ENCODE measurements at places on chromosomes 11 and 22. TPM values are rescaled to one million over a fixed set of nuclear protein-coding genes. Genes with fewer than 3 reads are reported as not detected.
A peak's percentile ranks its signal among the peaks of the same experiment; 100 is the strongest.

Gene NCAM1
- total RNA-seq, result 10.2 TPM

Gene CTSF
- 38.3 TPM for total RNA-seq

Gene NELL1
- total RNA-seq, result 0.88 TPM

Gene PYGM
- 11.5 TPM for total RNA-seq

Gene MS4A15
- not detected for total RNA-seq

Gene CFAP300
- 5.4 TPM for total RNA-seq

Gene ABTB2
- total RNA-seq, result 11.4 TPM

Gene FAT3
- 14.8 TPM for total RNA-seq

Gene PGA4
- 1.3 TPM for total RNA-seq

Gene LRRC4C
- total RNA-seq, result 1.9 TPM

Gene KCNK7
- total RNA-seq, result 1.3 TPM

Gene FAM111B
- total RNA-seq, result 0.87 TPM

Gene VEGFB
- 131 TPM for total RNA-seq

DNA sequence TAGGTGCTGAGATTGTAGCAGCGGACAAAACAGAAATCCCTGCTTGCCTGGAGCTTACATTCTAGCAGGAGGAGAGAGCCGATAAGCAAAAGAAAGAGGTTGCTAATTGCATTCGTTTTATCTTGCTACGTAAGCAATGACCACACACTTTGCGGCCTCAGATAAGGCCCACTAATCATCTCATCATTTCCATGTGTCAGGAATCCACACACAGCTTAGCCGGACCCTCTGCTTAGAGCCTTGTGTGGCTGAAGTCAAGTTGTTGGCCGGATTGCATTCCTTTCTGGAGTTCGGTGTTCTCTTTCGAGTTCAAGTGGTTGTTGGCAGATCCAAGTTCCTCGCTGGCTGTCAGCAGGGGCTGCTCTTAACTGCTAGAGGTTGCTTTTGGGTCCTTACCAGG is 101.6 kb downstream of the CHST1 start:
- H3K4me1 ChIP-seq, result no peaks in the 10 kb centered on the region
- H3K4me3 ChIP-seq, result no peak overlapping the region
- no peaks in the 10 kb centered on the region for H3K36me3 ChIP-seq
- DNase-seq, result no peak
- H3K27ac ChIP-seq, result no peak overlapping the region
- H3K27me3 ChIP-seq, result no peaks in the 10 kb centered on the region

DNA sequence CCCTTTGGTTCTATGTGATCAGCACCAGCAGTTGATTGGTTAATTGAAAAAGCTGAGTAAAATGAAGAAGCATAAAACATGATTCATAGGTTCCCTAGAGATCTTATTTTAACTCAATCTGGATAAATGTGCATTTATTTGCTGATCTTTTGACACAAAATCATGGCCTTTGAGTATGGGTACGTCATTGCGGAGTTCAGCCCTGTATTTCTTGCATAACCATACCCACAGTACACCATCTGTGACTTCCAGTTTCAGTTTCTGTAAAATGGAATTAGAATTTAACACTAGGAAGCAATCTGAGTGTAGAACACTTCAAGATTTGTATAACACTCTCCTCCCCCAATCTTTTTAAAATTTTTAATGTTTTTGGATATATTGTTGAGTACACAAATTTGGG is 358.2 kb downstream of the DDX10 start:
- H3K4me1 ChIP-seq, result no peaks in the 10 kb centered on the region
- no peaks in the 10 kb centered on the region for H3K36me3 ChIP-seq
- no peak overlapping the region for H3K27ac ChIP-seq
- no peak for DNase-seq
- no peak overlapping the region for H3K4me3 ChIP-seq
- no peaks in the 10 kb centered on the region for H3K27me3 ChIP-seq

GRCh38 chr11:102010776-102011494 is 36.3 kb upstream of the CFAP300 start:
- no peaks in the 10 kb centered on the region for H3K36me3 ChIP-seq
- H3K27me3 ChIP-seq, result no peaks in the 10 kb centered on the region
- peak overlapping the region; percentile 79 for H3K27ac ChIP-seq
- no peak overlapping the region for H3K4me3 ChIP-seq
- no peaks in the 10 kb centered on the region for H3K4me1 ChIP-seq

DNA sequence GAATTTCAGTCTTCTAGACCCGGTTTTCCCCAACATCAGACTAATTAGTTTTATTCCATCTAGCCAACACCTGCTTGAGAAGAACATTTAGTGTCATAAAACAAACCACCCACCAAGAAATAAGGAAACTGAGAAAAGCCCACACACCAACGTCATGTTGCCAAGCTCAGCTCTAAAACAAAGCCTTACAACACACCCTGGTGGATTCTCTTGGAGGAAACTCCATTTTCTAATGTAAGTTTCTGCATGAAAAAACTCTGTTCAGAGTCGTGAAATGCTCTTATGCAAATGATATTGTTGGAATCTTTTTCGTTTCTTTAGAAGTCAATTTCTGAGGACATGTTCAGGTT is 105.0 kb upstream of the RAG2 start:
- H3K36me3 ChIP-seq, result no peaks in the 10 kb centered on the region
- no peak for DNase-seq
- H3K4me3 ChIP-seq, result no peak overlapping the region
- no peaks in the 10 kb centered on the region for H3K4me1 ChIP-seq
- no peak overlapping the region for H3K27ac ChIP-seq
- H3K27me3 ChIP-seq, result no peaks in the 10 kb centered on the region

DNA sequence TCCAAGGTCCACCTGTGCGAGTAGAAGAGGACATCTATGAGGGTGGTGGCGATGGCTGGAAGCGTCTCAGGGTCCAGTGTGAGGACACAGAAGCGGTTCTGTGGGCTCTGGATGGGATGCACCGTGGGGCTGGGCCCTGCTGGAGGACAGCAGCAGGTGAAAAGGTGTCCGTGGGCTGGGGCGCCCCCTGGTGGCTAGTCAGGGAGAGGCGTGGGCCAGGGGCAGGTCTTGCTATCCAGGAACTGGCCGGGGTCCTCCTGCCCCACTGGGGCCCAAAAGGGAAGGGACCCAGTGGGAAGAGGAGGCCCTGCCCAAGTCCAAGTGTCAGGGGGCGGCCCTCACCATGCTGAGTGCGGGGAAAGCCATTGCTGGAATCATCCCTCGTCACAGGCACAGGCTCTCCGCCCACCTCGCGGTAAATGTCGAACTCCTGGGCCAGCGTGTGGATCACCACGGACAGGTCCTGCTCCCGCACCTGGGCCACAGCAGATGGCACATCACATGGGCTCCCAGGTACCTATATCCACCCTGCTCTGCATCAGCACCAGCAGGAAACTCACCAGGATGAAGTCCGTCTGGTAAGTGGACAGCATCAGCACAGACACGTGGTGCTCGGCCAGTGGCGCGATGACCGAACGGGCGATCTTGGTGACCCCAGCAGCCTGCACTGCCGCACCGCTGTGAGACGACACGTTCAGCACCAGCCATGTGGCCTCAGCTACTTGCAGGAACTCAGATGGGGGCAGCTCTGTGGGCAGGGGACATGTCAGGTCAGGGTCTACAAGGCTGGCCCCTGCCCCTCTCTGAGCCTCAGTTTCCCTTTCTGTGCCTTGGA is 2.3 kb downstream of the CASTOR1 start:
- DNase-seq, result peak; percentile 83
- peaks cover 2% of the 10 kb centered on the region for H3K36me3 ChIP-seq
- H3K4me1 ChIP-seq, result no peaks in the 10 kb centered on the region
- H3K27ac ChIP-seq, result no peak overlapping the region
- no peak overlapping the region for H3K4me3 ChIP-seq

GRCh38 chr11:134231958-134232659 is 7.6 kb downstream of the VPS26B start:
- H3K4me1 ChIP-seq, result no peaks in the 10 kb centered on the region
- no peak overlapping the region for H3K4me3 ChIP-seq
- no peak overlapping the region for H3K27ac ChIP-seq
- H3K27me3 ChIP-seq, result no peaks in the 10 kb centered on the region
- no peak for DNase-seq

DNA sequence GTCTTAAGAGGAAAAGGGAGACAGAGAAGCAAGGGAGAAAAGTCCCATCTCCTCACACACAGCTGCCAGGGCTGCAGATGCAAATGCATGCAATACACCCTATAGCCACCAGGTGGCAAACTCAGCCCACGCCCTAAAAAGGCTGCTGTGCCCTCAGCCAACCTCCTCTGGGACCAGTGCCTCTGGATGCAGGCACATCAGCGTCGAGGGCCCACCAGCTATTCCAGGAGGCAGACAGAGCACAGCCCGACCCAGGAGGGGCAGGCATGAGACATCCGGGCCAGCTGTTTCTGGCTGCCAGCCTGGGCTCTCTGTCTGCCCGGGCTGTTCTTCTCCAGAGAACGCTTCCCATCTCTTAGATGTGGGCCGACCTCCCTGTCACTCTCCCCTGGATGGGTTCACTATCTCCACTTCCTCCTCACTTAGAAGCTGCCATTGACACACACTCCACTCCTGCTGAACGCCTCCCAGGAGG is 39.7 kb downstream of the TPBGL start:
- H3K36me3 ChIP-seq, result no peaks in the 10 kb centered on the region
- no peak overlapping the region for H3K4me3 ChIP-seq
- no peak overlapping the region for H3K27ac ChIP-seq

DNA sequence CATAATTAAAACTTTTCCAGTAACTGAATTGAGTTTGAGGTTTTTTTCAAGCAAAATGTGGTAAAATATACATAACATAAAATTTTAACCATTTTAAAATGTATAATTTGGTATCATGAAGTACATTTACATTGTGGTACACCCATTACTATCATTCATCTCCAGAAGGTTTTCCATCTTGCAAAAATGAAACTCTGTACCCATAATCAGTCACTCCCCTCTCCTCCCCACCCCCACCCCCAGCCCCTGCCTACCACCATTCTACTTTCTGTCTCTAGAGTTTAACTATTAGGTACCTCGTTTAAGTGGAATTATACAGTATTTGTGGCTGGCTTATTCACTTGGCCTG is 63.7 kb downstream of the MICAL2 start:
- H3K4me3 ChIP-seq, result no peak overlapping the region
- no peak for DNase-seq
- H3K4me1 ChIP-seq, result no peaks in the 10 kb centered on the region
- peaks cover 4% of the 10 kb centered on the region for H3K36me3 ChIP-seq

- no peak overlapping the region for H3K27ac ChIP-seq
- DNase-seq, result peak; percentile 87
- no peak overlapping the region for H3K4me3 ChIP-seq
- peaks cover 2% of the 10 kb centered on the region for H3K36me3 ChIP-seq
Measured at GRCh38 chr22:17910561-17911311, 113.6 kb downstream of the MICAL3 start.

DNA sequence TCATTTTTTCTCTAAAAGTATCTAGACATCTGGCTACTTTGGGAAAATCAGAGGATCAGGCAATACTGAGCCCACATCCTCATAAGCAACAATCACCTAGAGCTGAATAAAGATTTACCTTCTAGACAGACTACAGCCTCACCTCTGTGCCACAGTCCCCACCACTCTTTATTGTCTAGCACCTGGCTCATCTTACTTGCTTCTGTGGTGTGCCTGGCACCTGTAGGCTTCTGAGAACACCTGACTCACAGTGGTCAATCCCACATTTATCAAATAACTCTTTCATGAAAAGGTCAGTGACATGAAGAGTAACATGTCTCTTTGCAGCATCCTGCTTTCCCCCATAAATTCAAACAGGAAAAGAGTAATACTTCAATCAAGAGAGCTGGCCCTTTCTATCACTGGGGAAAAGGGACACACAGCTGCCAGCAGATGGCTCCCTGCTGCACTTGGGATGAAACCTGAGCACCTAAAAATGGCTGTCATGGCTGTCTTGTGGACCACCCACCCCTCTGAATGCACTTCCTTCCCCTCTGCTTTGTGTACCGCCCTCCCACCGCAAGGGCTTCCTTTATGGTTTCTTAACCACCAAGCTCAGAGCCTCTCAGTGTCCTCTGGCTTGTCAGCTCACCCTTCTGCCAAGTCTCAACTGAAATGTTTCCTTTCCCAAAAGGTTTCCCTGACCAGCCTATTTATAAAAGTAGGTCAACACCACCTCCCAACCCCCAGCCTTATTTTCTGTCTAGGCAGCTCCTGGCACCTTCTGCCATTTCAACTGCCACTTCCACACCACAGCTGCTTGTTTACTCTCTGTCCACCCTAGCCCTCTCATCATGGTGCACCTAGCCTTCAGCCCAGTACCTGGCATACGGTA is 9.3 kb downstream of the TFIP11 start:
- H3K27ac ChIP-seq, result peak overlapping the region; percentile 9
- no peaks in the 10 kb centered on the region for H3K4me1 ChIP-seq
- H3K4me3 ChIP-seq, result no peak overlapping the region
- no peaks in the 10 kb centered on the region for H3K27me3 ChIP-seq
- DNase-seq, result no peak
- H3K36me3 ChIP-seq, result peaks cover 14% of the 10 kb centered on the region

GRCh38 chr22:21707677-21708076 is 27.9 kb downstream of the YPEL1 start:
- no peak overlapping the region for H3K4me3 ChIP-seq
- no peak overlapping the region for H3K27ac ChIP-seq
- H3K4me1 ChIP-seq, result no peaks in the 10 kb centered on the region
- no peak for DNase-seq
- H3K36me3 ChIP-seq, result no peaks in the 10 kb centered on the region
- no peaks in the 10 kb centered on the region for H3K27me3 ChIP-seq

GRCh38 chr11:78796956-78797355 is 222.3 kb upstream of the NARS2 start:
- no peak for DNase-seq
- H3K4me3 ChIP-seq, result no peak overlapping the region
- H3K36me3 ChIP-seq, result no peaks in the 10 kb centered on the region
- no peak overlapping the region for H3K27ac ChIP-seq
- no peaks in the 10 kb centered on the region for H3K27me3 ChIP-seq
- H3K4me1 ChIP-seq, result no peaks in the 10 kb centered on the region

GRCh38 chr11:107929611-107930200 is 1.5 kb downstream of the RAB39A start:
- H3K36me3 ChIP-seq, result no peaks in the 10 kb centered on the region
- no peak overlapping the region for H3K4me3 ChIP-seq
- no peaks in the 10 kb centered on the region for H3K4me1 ChIP-seq
- no peak for DNase-seq
- H3K27ac ChIP-seq, result no peak overlapping the region

DNA sequence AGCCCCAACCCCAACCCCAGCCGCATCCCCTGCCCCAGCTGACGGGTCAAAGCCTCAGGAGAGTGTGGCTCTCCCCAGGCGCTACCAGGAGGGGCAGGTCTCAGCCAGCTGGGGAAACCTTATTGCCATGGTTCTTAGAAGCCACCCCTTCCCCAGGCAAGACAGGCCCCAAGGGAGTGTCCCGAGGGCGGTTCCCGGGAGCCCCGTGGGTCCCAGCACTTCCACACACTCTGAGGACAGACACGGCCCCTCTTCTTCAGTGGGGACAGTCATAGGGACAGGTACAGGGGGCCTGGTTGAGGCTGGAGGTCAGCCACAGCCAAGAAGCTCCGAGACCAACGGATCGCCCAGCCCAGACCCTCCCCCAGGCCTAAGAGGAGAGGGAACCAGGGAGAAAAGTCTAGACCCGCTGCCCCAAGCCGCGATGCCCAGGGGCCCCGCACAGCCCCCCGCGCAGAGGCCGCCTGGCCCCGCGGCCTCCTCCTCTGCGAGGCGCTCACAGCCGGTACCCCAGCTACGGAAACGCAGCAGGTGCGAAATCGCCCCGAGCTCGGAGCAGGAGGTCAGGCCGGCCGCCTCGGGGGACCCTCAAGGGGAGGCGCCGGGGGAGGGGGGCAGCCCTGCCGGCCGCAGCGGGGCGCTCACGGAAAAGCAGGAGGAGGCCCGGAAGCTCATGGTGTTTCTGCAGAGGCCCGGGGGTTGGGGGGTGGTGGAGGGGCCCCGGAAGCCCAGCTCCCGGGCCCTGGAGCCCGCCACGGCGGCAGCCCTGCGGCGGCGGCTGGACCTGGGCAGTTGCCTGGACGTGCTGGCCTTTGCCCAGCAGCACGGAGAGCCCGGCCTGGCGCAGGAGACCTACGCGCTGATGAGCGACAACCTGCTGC is 2.6 kb downstream of the KLHDC7B start:
- no peaks in the 10 kb centered on the region for H3K4me1 ChIP-seq
- H3K27ac ChIP-seq, result no peak overlapping the region
- H3K27me3 ChIP-seq, result no peaks in the 10 kb centered on the region
- H3K36me3 ChIP-seq, result no peaks in the 10 kb centered on the region
- DNase-seq, result no peak
- H3K4me3 ChIP-seq, result no peak overlapping the region

All from aorta (tissue), 5 donors.